Activated T-cell treated with anti-CD3 and anti-CD28 coated beads, Interleukin-2, amount 50 U/mL, for 72 hours (primary cell): ENCODE measurements at places on chromosomes 16 and 17. TPM values are rescaled to one million over a fixed set of nuclear protein-coding genes. Genes with fewer than 3 reads are reported as not detected.
A peak's percentile ranks its signal among the peaks of the same experiment; 100 is the strongest.

DNA sequence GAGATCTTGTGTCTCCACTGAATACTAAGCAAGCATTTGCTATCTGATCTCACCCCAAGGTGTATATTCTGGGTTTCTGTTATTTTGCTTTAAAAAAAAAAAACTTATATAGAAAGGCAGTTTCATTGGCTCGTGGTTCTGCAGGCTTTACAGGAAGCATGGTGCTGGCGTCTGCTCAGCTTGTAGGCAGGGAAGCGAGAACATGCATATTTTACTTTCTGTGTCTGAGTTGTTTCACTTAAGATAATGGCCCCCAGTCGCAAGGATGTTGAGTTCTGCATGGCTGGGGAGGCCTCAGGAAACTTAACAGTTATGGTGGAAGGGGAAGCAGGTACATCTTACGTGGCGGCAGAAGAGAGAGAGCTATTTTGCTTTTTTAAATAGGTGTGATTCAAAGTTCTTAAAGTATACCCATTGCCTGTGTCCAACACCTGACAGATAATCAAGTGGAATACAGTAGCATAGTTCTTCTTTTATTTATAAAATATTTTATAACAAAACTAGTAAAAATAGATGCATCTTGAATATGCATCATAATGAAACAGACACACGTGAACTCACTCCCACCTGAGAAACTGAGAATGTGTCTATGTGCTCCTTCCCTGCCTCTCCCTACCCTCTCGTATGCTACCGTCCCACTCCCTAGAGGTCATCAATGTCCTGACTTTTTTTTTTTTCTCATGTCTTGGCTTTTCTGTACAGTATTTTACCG, 15.4 kb upstream of the ARHGAP17 start:
- DNase-seq, result no peak

DNA sequence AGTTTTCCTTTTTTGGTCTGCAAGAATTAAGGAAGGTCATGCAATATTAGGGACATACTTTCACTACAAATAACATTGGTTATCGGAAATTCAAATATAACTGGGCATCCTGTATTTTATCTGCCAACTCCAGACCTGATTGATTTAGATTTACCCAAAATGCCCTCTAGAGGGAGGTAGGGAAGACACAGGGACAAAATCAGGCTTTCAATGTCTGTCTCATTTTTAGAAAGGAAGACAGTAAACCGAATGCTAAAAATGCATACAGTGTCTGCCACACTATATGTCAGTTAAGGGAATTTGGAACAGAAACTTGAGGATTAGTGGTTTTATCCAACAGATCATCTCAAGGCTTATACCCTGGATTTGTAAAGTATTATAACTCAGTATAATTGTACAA, 161.7 kb upstream of the SOX9 start:
- DNase-seq, result no peak

DNA sequence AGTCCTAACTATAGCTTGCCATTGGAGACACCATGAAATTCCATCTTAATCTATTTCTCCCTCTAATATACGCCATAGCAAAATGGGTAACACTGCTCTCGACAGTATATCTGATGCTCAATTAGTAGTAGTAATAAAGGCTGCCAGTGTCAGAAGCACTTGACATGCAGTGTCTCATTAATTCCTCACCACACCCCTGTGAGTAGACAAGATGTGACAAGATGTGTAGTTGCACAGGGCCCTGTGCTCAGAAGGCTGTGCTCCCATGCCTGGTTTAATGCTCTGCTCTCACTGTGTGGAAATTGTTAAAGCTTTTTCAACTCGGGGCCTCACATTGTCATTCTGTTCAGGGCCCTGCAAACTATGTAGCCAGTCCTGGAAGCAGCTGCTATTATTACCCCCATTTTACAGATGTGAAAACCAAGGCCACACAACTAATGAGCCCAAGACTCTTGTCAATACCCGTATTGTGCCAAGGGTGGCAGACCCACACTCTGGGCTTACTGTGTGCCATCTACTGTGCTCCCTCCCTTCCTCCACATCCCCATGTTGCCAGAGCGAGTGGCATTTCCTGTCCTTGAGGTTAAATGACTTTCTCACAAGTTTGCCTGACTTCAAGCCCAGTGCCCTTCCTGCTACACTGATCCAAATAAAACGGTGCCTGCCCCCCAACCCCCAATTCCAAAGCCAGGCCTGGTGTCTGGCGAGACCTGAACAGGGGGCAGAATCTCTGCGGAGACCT, 287.3 kb upstream of the CCL2 start:
- no peak for DNase-seq

DNA sequence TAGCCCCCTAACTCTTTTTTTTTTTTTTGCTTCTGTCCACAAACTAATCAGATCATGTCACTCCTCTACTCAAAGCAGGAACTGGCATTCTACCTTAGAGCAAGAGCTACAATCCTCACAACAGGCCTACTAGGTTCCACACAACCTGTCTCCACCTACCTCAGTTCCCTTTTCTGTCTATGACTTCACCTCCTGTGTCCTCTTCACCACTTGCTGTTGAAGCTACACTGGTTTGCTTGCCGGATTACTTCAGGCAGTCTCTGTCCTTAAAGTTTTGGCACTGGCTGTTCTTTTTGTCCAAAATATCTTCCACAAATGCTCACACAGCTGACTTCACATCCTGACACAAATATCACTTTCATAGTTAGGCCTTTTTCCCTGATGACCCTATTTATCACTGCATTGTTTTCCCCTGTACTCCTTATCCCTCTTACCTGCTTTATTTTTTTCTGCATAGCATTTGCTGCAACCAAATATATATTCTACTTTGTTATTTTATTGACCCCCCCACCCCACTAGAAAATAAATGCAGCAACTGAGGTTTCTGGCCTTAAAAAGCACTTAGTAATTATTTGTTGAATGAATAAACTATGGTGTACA, 72.0 kb downstream of the KANSL1 start:
- no peak for DNase-seq

- no peak for DNase-seq
These were observed 44.3 kb downstream of the HOXB1 start for GRCh38 chr17:48486557-48486956.

- DNase-seq, result peak; percentile 48
These were observed 16.9 kb downstream of the GRIN2C start for GRCh38 chr17:74842599-74843351.

DNA sequence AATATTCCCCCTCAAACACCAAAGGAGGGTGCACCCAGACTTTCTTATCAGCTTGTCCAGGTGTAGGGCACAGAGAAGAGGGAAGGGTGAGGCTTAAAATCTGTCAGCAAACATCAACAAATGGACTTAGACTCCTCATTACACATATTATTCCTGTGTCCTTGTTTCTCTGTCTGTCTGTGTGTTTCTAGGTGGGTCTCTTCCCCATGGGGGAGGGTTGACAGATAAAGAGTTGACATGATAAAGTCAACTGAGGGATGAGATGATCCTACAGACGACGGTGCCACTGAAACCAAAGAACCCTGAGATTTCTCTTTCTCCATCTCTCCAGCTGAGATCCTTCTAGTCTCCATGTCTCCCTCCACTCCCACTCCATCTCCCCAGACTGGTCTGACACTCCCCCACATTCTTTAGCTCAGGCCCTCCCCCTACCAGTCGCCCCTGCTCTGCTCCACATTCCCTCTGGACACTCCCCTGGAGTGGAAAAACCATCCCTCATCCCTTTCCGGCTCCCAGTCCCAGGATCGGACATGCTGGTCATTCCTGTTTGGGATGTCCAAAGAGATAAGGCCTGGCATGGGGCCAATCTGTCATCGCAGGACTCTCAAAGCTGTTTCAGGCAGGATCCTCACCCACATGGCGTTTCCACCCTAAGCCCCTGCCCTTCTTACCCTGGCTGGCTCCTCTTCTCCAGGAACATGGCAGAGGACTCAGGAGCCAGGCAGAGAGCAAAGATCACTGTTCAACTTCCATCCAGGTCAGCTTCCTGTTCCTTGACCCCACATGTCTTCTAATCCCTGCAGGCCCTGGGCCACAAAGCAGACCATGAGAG, 2.9 kb upstream of the ITGA3 start:
- DNase-seq, result no peak

DNA sequence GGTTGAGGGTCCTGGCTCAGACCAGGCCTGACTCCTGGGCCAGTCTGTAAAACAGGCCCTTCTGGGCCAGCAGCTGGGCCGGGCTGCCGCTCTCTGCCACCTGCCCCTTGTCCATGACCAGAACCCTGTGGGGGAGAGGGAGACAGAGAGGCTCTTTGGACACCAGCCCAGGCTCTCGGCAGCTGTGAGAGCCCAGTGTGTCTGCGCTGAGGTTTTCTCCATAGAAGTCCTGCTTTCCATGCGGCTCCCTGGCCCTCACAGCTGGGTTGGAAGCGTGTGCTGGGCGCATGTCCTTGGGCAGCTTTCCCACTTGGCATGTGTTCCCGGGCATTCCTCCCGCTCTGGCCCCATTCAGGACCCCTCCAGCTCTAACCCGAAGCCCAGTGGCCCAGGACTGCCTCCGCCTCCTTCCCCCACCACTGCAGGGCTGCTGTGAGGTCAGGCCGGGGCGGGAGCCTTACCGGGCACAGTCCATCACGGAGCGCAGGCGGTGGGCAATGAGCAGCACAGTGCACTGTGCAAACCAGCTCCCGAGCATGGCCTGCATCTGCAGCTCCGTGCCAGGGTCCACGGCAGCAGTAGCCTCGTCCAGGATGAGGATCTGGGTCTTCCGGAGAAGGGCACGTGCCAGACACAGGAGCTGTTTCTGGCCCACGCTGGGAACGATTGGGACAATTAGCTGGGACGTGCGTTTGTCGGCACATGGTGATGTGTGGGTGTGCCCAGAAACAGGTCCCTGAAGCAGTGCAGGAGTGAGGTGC, 73.0 kb downstream of the ABCC6 start:
- no peak for DNase-seq

DNA sequence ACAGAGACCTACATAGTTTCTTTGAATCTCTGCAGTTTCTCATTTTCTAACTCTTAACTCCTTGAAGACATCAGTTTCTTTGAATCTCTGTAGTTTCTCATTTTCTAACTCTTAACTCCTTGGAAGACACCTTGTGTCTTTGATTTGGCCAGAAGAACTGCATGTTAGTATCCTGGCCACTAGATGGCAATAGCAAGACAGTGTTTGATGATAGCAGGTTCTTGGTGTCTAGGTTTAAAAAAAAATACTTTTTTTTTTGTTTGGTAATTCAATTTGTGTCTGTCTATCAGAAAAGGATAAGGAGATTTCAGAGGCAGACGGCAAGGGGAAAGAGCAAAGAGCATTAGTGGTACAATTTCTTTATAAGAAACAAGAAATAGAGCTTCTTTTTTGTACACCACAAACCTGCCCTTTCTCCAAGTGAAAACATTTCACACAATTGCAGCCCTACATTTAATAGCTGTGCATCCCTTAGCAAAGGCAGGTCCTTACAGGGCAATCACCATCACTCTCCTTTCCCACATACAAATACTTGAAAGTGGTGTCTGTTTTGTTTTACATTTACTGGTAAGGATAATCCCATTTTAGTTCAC, 1324.9 kb upstream of the CDH8 start:
- no peak for DNase-seq

- no peak for DNase-seq
These were observed 100.0 kb downstream of the ZNF423 start for GRCh38 chr16:49755716-49756505.

DNA sequence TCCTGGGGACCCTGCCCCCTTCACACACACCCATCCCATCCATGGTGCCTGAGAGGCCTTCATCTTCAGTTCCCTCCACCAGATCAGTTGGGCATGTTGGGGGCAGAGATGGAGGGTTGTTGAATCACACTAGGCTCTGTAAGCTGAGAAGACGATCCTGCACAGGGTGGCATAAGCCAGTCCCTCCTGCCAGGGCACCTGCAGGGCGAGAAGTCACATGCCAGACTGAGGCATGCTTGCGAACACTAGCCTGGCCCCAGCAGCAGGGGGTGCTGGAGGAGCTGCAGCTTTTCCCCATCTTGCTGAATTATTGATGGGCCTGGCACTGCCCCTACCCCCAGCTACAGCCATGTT, 6.1 kb upstream of the TBX2 start:
- no peak for DNase-seq

DNA sequence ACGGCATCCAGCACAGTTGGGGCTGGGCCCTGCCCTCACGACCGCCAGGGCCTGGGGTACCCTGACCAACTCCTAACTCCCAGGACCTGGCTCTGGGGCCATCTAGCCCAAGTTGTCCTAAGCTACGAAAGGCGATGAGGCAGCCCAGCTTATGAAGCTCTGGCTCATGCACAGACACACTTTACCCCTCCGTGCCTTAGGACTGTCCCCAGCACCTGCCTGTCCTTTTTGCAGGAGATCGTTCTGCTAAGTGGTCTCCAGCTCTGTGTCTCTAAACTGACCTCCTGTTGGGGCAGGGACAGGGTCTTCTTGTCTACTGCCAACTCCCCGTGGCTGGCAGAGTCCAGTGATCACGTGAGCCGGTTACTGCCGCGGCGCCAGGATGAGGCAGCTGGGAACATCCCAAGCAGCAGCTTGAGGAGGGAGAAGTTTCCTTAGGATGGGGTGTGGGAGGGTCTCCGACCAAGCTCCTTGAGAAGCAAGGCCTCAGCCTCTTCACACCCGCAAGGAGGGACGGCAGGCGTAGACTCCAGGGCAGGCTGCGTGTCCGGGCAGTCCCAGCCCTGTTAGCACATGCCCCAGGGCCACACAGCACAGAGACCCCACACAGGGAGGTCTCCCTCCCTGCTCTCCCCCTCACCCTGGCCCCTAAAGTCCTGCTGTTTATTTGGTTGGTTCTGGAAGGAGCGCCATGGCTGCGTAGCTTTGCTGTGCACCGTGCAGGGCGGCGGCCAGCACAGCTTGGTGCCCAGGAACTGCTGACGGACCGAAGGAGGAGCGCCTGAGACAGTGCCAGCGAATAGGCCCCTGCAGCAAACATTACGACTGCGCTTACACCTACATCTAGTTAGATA, 16.4 kb upstream of the METRNL start:
- peak; percentile 0 for DNase-seq

GRCh38 chr16:25138130-25138529, 26.6 kb downstream of the LCMT1 start:
- no peak for DNase-seq

- DNase-seq, result no peak
These were observed 302.2 kb downstream of the C16orf95 start for GRCh38 chr16:87015021-87015420.

DNA sequence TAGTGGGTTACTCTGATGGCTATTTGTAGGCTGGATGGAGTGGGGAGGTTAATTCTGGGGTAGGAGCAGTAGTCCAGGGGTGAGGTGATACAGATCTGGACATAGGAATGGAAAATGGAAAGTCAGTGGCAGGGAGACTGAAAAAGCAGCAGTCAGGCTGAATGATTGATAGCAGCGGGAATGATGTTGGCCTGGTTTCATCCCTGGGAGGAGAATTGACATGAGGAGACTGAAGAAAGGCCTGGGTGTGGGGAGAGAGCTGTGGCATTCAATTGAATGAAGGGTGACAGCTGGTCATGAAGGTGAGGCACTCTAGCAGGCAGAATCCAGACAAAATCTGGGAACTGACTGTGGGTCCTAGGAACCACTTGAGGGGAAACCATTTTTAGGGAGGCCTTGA, 34.7 kb upstream of the CLEC18A start:
- no peak for DNase-seq

GRCh38 chr17:81722184-81723120, 10.4 kb downstream of the SLC25A10 start:
- DNase-seq, result no peak

The G6PC1 gene
- total RNA-seq, result not detected

The MCRIP1 gene
- 77.2 TPM for total RNA-seq

The RHBDF1 gene
- 0.53 TPM for total RNA-seq

The PRR35 gene
- total RNA-seq, result 0.10 TPM

The CHST5 gene
- total RNA-seq, result 0.82 TPM

The CAPNS2 gene
- total RNA-seq, result not detected
